ENCODE measurements at places on chromosomes 16 and 17.

DNA sequence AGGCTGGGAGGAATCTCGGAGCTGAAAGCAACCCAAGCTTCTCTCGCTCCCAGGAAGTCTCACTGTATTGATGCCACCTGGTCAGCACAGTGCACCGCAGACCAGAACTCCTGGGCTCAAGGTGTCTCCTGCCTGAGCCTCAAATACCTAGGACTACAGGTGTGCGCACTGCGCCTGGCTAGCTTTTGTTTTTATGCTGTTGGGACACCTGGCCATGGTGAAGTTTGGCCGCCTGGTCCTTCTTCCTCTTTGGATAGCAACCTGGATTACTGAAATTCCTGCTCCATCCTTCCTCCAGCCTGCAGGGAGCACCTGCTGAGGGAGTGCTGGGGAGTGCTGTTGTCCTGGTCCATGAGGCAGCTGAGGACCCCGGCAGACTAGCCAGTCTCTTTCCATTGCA lies 56.6 kb downstream of the COTL1 start:
- DNase-seq, result no peak

DNA sequence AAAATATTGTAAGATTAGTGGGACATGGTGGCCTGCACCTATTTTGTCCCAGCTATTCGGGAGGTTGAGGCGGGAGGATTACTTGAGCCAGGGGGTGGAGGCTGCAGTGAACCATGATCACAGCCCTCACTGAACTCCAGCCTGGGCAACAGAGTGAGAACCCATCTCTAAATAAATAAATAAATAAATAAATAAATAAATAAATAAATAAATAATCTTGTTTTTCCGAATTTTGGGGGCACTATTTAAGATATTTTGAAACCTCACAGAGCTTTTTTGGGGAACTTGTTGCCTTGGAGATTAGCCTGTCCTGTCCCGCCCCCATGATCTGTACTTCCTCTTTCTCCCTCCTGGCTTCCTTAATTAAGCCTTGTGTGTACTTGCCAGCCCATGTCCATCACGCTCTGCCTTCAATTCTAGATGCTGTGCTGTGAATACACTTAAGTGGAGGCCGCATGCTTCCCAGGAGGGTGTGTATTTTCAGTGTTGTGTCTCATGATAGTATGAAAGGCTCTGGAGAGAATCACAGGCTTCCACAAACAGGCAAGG lies 4.4 kb downstream of the LGALS9 start:
- no peak for DNase-seq

DNA sequence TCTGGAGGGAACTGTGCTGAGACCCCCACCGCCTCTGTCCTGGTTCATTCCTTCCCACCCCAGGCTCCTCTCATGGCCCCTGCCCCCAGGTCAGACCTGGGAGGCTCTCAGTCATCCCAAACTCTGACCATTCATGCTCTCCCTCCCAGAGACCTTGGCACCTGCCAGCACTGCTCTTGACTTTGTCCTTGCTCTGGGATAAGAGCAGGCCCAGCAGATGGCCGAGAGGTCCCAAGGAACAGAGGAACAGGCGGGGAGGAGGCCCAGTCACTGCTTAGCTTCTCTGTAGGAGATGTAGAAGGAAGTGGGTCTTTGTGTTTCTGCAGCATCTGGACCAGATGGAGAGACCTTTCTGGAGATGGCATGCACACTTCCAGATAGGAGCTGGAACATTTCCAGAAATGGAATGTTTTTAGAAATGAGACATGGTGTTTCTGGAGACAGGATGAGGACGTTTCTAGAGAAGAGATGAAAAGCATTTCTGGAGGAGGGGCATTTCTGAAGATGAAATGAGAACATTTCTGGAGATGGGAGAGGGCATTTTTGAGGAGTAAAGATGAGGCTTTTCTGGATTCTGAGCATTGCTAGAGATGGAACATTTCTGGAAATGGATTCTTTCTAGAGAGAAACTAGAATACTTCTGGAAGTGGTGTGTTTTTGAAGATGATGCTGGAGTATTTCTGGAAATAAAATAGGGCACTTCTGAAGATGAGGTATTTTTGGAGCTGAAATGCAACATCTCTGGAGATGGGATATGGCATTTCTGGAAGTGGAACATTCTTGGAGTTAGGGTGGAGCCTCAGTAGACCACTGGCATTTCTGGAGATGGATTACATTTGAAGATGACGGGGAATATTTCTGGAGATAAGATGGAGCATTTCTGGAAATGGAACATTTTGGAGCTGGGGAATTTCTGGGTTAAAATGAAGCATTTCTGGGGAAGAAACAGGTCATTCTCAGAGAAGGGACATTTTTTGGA lies 55.2 kb downstream of the RAI1 start:
- DNase-seq, result peak; percentile 50

GRCh38 chr16:74771656-74772315 lies 2.8 kb downstream of the FA2H start:
- DNase-seq, result no peak

DNA sequence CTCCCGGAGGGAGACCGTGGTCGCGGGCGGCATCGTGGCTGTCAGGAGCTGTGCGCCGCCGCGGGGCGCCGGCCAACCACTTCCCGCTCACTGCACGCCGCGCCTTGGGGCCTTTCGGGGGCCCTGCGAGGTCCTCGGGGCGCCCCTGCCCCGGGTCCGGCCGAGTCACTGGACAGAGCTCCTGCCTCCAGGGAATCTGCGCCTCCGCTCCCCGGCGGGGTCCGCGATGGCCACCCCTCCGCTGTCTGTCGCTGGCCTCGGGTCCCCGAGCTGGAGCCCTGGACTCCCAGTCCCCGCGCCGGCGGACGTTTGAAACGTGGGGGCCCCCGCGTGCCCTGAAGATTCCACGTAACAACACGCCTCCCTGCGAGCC lies at the start of gene QRICH2:
Gene QRICH2 (minus strand): TSS at position 311 of the 373 bp plus-strand sequence. CDS start 278 bp downstream, at position 33.
- no peak for DNase-seq

- no peak for DNase-seq
These were observed 242.3 kb upstream of the ZFHX3 start for GRCh38 chr16:73290258-73290657.

GRCh38 chr17:37123941-37124820 lies 175.4 kb downstream of the AATF start:
- no peak for DNase-seq

GRCh38 chr17:44356241-44356640 lies 7.4 kb downstream of the FAM171A2 start:
- no peak for DNase-seq

DNA sequence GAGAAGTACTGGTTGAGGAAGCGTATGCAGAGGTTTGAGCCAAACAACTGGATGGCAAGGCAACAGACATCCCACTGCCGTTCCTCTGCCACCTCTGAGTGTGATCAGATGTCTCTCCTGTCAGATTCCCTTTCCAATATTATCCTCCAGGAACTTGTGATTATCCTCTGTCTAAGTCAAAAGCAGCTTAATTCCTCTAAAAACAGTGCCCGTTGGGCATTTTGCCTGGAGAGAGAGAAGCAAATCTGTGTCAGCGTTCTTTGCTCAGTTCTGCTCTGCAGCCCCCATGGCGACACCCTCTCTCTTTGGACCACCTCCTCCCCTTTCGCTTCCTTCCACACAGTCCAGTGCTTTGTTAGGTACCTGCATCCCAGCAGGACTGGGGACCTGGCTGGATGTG lies 56.1 kb upstream of the TBX2 start:
- no peak for DNase-seq

GRCh38 chr16:79848719-79849118 lies 248.2 kb upstream of the MAF start:
- no peak for DNase-seq

DNA sequence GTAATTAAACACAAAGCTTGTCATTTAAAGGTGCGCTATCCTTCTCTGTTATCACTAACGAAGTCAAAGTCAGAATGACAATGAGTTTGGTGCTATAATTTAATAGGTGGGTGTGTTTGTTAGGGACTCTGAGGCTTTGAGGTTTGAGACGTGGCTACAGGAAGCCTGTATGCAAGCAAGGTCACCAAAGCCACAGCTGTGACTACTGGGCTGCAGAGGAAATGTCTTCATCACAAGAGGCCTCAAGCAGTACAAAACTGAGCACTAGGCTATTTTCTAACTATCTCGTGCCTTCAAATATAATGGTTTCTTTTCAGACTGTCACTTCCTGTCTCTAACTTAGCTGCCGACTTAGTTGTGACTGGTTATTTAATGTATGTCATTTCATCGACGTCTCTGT lies 141.2 kb downstream of the AATF start:
- DNase-seq, result no peak

GRCh38 chr17:81020443-81020766 lies 14.5 kb upstream of the BAIAP2 start:
- DNase-seq, result no peak

- no peak for DNase-seq
These were observed 16.7 kb upstream of the MYH10 start for GRCh38 chr17:8647202-8647601.

GRCh38 chr16:64217789-64218535 lies 903.9 kb downstream of the CDH11 start:
- no peak for DNase-seq

DNA sequence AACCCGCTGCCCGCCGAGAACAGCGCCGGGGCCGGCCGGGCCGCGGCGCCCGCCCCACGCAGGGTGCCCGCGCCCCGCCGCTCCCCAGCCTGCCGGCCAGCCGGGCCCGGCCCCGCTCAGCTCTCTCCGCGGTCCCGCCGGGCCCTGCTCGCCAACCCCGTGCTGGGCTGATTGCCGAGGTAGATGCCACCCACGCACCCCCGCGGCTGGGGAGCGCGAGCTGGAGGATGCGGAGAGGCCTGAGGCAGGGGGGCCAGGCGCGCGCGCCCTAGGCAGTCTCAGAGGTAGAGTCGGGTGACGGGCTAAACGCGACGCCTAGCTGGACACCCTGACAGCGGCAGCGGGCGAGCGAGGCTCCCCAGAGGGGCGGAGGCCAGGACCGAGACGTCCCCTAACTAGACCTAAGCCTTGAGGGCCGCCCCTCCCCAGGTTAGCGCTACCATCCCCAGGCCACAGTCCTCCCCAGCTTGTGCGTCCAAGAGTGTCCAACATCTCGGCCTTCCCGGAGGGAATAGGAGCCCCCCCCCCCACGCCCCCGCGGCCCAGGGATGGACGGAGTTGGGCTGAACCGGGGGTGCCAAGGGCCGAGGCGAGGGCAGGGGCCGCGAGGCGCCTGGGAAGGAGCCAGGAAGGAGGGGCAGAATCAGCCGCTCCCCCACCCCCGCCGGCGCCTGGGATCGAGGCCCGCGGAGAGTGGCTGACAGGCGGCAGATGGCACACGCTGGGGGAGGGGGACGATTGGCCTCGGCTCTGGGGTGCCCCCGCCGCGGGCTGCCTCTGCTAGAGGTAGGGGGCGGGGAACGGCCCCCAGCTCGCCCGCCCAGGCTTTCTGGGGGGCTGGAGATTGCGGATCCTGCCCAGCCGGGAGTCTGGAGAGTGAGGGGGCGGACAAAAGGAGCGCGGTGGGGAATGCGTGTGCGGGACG lies 2.5 kb upstream of the ZNF423 start:
- DNase-seq, result peak; percentile 75

GRCh38 chr16:72128701-72129100 lies 35.1 kb downstream of the DHX38 start:
- no peak for DNase-seq

DNA sequence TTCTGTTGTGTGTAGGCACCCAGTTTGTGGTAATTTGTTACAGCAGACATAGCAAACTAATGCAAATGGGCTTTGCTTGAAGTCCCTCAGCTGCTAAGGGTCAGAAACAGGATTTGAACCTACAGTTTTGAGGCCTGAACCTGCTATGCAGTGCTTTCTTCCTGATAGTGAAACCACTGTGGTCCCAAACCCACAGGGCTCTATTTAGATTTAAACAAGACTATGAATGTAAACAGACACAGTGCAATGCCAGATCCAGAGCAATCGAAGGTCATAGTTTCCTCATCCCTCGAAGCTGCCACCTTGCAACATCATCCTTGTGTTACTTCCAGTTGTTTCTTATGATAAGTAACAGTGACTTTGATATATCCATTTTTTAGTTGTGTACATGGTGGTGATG lies 630.2 kb downstream of the WWOX start:
- no peak for DNase-seq

GRCh38 chr17:29115961-29116803 lies 64.0 kb downstream of the MYO18A start:
- DNase-seq, result peak; percentile 54

- no peak for DNase-seq
These were observed 69.8 kb downstream of the MRM3 start for GRCh38 chr17:851924-852323.

DNA sequence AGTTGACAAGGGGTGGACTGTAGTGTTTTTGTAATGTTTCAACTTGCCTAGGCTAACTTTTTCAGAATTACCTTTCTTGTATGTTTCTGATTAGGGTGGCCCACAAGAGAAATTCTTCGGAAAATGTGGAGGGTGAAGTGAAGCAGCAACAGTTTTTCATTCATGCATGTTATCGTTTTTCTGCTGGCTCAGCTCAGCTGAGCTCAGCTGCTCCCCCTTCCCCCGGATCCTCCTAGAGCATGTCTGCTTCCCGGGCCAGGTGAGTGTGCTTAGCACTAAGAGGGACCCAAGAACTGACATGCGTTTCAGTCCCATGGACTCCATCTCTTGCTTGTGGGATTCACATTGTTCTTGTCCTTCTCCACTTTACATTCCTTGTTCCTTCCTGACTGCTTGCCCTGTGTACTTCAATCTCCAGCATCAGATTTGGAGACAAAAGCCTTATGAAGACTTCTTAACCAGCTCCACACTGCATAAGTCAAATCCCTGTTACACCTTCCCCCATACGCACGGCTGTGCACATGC lies 33.6 kb downstream of the SCPEP1 start:
- DNase-seq, result no peak

GRCh38 chr16:30535777-30536190 lies 1.1 kb upstream of the ZNF747 start:
- peak; percentile 82 for DNase-seq

DNA sequence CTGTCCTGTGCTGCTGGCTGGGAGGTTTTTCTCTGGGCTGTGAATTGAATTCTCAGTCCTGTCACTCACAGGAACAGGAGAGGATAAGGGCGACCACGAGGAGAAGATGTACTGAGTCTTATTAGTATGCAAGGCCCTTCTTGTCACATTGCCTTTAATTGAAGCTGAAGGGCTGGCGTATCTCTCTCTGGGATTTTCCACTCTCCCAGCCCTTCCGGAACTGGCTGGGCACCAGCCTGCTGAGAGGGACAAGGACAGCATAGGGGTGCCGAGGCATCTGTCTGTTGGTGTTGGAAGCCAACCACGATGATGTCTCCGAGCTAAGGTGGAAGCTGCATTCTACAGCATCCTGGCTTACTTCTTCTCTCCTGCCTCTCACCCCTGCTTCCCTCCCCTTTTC lies 33.2 kb downstream of the GPRC5B start:
- no peak for DNase-seq

GRCh38 chr16:19837984-19838707 lies 46.5 kb downstream of the GPRC5B start:
- DNase-seq, result no peak

- no peak for DNase-seq
These were observed 56.1 kb downstream of the TNRC6C start for GRCh38 chr17:78014646-78015045.

DNA sequence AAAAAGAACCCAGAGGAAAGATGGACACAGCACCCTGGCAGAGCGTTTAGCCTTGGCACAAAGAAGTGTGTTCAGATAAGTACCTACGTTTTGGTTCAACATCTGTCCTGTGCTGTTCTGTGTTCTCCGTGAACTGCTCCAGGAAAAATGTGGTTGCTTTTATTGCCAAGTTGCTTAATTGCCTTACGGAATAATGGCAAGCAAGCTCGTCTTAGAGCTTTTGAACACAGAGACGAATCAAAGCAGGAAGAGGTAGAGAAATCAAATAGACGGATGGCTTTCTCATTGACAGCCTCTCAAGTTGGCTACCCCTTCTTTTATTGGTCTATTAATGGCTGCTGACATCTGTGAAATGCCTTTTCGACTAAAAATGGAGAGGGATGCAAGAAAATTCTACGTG lies 911.1 kb upstream of the EEF2KMT start:
- DNase-seq, result no peak

- no peak for DNase-seq
These were observed 124.9 kb downstream of the SOCS1 start for GRCh38 chr16:11130978-11131665.
